ENCODE measurements at places on chromosomes 7 and 10.

DNA sequence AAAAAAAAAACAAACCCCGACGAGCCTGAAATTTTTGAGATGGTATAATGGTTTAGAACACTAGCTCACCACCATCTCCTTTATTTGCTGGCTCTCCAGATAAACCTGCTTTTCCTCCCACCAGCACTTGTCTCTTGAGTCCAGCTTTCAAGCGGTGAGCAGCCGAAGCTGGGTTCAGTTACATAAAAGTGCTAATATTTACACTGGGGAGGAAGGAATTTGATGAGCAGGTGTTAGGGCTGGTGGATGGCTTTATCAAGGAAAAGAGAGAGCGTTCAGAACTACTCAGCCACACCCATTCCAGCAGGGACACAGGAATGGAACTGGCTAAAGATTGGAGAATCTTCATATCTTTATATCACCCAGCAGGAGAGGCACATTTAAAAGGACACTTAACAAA is 6.6 kb upstream of the CALML3 start:
- DNase-seq = no peak

DNA sequence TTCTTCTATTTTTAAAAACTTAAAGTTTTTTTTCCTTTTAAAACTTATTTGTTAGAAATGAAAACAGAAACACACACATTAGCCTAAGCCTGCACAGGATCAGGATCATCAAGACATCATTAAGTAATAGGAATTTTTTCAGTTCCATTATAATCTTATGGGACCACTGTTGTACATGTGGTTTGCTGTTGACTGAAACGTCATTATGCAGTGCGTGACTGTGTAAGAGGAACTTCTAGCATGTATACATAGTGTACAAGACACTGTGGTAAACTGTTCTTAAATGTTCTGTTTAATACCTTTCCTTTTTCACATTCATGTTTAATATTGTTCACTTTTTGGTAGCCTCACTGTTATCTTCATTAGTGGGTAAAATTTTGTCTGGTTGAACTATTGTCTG is 12.1 kb downstream of the ENTPD7 start:
- no peak for DNase-seq

- DNase-seq = no peak
Measured at GRCh38 chr7:47350425-47350824, 231.5 kb downstream of the TNS3 start.

- no peak for DNase-seq
Measured at GRCh38 chr7:129855234-129855673, 97.5 kb downstream of the UBE2H start.

DNA sequence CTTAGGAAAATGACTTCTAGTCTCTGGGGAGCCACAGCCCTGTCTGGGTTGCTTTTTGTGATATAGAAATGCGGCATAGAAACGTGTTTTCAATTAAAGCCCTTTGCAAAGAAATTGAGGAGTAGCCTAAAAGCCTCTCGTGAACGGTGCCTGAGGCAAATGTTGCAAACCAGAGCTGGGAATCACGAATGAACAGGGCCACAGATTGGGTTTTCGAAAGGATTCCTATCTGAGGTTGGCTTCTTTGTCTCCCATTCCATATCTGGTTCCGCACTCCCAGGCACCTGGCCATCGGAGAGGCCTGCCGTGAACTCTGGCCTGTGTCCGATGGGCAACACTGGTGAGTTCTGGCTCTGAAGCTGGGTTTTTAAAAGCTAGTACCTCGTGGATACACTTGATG is 221.6 kb downstream of the TCF7L2 start:
- no peak for DNase-seq

DNA sequence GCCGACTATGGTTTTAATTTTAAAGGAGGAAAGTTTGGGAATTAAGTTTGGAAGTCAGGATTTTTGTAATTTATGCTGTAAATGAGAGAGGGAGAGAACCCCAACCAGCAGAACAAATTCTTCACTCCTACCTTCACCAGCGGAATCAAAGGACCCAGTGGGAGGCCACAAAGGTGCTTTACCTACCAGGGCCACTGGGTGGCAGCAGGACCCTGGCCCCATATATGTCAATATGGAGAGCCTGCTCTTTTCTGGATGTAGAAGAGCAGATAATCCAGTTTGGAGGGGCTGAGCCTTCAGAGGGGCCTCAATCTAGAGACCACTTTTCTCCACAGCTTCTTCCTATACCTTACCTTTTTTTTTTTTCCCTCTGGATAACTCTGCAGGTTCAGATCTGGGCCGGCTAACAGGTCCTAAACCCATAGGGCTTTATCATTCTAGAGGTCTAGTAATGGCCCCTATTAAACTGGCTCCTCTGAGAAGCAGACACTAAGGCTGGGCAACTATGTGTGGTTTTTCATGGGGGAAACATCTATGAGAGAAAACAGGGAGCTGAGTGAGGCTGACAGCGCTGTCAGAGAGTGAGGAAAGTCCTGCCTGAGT is 8.5 kb upstream of the SCD start:
- DNase-seq = peak; percentile 75

DNA sequence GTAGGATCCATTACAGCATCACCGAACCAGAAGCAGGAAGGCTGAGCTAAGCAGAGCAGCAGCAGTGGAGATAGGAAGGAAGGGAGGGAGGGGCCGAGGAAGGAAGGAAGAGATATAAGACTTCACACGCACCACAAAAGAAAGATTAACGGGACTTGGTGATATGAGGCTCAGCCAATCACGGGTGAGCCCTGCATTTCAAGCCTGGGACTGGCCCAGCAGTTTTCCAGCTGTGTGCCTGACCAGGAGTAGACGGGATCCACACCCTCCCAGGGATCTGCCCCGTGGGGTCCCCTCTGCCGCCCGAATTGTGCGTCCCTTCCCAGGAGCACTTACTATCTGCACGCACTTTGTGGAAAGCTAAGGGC is 16.2 kb downstream of the ATG9B start:
- DNase-seq = peak; percentile 71

GRCh38 chr7:106588422-106589197 is 72.3 kb downstream of the CCDC71L start:
- no peak for DNase-seq

DNA sequence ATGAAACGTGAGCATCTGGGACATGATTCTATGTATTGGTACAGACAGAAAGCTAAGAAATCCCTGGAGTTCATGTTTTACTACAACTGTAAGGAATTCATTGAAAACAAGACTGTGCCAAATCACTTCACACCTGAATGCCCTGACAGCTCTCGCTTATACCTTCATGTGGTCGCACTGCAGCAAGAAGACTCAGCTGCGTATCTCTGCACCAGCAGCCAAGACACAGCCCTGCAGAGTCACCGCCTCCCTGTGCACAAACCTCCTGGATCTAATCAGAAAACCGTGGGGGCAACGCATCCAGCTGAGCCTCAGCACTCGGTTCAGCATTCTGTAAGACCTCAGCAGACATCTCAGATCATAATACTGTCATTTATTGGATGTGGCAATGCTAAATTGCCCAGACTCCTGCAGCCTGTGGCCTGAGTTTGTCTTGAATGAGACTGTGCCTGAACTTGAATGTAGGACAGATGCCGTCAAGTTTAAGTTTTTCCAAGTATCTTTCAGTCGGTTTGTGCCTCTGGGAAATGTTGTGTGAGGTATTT is 41.5 kb upstream of the PRSS58 start:
- no peak for DNase-seq

- no peak for DNase-seq
Measured at GRCh38 chr7:139451638-139452037, 31.8 kb downstream of the KLRG2 start.

DNA sequence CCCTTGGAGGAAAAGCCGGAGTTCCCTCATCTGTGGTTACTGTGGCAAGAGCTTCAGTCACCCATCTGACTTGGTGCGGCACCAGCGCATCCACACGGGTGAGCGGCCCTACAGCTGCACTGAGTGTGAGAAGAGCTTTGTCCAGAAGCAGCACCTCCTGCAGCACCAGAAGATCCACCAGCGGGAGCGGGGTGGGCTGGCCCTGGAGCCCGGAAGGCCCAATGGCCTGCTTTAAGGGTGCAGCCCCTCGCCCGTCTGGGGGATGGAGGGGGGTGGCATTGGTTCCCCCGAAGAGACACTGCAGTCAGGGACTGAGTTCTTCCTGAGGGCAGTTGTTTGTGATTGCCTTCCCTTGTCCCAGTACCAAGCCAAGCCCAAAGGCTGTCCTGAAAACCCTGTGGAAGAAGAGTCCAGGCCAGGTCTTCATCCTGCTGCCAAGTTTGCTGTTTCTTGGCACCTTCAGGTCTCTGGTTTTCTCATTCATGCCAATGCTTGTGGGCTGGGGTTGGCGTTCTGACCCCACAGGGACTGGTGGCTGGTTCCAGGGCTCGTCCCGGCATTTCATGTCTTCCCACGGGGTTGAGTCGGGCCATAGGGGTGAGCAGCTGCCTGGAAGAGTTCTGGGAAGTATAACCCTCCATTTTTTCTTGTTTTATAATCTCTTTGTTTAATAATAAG is 7.7 kb upstream of the ZNF783 start:
- no peak for DNase-seq

DNA sequence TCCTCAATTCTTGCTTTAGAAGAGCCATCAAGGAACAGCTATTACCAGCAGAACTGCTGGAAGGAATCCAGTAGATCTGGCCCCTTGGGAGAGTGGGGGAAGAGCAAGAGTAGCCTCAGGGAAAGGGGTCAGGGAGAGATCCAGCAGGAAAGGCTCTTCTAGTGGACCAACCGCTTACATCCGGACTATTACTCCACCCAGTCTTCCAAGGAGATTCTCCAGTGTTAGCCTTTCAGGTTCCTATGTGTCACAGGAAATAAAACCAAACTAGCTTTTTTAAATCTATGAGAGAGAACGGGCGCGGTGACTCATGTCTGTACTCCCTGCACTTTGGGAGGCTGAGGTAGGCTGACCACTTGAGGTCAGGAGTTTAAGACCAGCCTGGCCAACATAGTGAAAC is 34.3 kb downstream of the TET1 start:
- DNase-seq = no peak

- no peak for DNase-seq
Measured at GRCh38 chr7:129615018-129615417, 3.5 kb downstream of the NRF1 start.

GRCh38 chr7:117077658-117078057 is 124.4 kb downstream of the ST7 start:
- no peak for DNase-seq

GRCh38 chr10:48209241-48209640 is 65.3 kb downstream of the FRMPD2 start:
- DNase-seq = no peak

- no peak for DNase-seq
Measured at GRCh38 chr10:29806350-29806788, 171.6 kb upstream of the SVIL start.

DNA sequence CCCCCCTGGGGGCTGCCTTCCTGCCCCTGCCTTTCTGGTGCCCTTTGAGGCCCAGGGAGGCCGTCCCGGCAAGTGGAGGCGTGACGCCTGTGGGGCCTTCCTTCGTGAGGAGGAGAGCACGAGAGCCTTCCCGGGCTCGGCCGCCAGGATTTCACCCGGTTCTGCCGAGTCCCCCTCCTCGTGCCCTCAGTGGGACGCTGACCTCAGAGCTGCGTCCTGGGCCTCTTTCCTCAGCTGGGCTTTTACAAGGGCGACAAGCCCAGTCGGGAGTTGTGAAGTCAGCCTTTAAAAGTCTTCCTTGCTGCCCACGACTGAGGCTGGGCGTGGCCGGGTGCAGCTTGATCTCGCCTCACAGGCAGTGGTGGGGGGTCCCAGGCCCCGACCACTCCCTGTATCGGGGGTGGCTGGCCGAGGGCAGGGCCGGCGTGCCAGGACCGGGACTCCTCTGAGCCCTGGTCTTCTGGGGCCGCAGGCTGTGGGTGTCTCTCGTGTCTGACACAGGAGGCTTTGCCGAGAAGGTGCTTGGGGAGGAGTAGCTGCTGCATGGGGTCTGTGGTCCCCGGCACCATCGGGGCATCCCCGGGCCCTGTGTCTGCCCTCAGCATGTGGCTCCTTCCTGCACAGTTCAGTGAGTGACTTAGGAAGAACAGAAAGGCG is 41.8 kb downstream of the FAM20C start:
- no peak for DNase-seq

- DNase-seq = peak; percentile 39
Measured at GRCh38 chr7:151206914-151207313, 3.4 kb downstream of the H2BK1 start.
